ENCODE measurements at places on chromosomes 7 and 10. TPM values are rescaled to one million over a fixed set of nuclear protein-coding genes. Genes with fewer than 3 reads are reported as not detected.

GJC3 gene
- 0.45 TPM for polyA plus RNA-seq

SKIDA1 gene
- 1.1 TPM for polyA plus RNA-seq

TFR2 gene
- 0.06 TPM for polyA plus RNA-seq

ZNF117 gene
- 18.4 TPM for polyA plus RNA-seq

PLEKHS1 gene
- 0.01 TPM for polyA plus RNA-seq

Data from ovary (tissue), 10 donors.